GM23338 (cell line): ENCODE measurements at places on chromosomes 7 and 10.
A peak's percentile ranks its signal among the peaks of the same experiment; 100 is the strongest.

DNA sequence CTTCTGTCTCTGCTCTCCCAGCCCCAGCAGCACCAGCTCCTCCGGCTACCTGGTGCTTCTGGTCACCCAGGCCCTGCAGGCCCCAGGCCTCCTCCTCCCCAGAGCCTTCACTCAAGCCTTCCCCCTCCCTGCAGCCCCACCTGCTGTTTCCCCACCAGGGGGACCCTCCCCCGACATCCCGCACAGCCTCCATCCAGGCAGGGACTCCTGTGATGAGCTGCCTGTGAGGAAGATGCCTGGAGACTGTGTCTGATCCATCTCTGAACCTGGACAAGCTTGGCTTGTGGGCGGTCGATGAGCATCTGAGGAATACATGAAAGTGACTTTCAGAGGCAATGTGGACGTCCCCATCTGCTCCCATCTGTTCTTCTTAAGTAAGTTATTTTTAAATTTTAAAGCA, 45.0 kb downstream of the RAMP3 start:
- DNase-seq, result no peak

GRCh38 chr10:71302874-71303568, 16.0 kb upstream of the SLC29A3 start:
- DNase-seq, result peak; percentile 83

GRCh38 chr10:15088428-15089261, at the start of gene ACBD7:
TSS of gene ACBD7 (minus strand) at chr10:15088776. CDS start at chr10:15088728, 48 bp downstream.
- peak; percentile 94 for DNase-seq

DNA sequence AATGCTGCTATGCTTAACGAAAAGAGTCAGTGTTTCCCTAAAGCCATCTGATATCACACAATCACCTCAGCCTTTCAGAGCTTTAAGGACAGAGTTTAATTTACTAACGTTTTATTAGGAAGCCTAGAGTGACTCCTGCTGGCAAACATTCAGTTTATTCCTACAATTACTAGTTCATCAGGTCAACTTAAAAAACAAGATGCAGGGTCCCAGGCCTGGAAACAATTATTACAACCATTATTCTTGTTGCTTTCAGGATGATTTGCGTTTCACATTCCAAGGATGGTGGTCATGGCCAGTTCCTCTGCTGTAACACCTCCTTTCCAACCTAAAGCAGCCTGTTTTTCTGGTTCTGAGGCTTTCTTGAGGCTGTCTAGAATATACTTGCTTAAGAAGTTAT, 1.5 kb upstream of the FAM53B start:
- peak; percentile 70 for DNase-seq

DNA sequence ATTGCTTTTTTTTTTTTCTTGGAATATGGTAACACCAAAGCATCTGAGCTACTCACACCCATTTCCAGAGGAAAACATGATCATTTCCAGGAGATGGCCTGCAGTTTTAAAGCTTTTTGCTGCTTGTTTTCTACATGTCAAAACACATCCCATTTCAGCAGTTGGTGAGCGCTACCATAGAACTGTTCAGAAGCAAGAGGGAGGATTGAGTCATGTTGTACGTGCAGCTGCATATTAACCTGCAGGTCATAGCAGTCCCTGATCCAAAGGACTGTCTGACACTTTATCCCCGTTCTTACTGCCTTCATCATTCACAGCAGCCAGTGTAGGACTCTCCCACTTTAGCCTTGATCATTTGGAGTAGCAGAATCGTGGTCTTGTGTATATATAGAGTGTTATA, 124.6 kb downstream of the AUTS2 start:
- DNase-seq, result no peak

GRCh38 chr10:21494191-21495001, 31.1 kb downstream of the SKIDA1 start:
- peak; percentile 64 for DNase-seq

GRCh38 chr7:29953726-29954347, 35.8 kb downstream of the SCRN1 start:
- peak; percentile 28 for DNase-seq

GRCh38 chr7:126803060-126803665, 449.6 kb downstream of the GRM8 start:
- DNase-seq, result peak; percentile 92

- no peak for DNase-seq
Observed at GRCh38 chr10:3820255-3820654, 35.2 kb upstream of the KLF6 start.

DNA sequence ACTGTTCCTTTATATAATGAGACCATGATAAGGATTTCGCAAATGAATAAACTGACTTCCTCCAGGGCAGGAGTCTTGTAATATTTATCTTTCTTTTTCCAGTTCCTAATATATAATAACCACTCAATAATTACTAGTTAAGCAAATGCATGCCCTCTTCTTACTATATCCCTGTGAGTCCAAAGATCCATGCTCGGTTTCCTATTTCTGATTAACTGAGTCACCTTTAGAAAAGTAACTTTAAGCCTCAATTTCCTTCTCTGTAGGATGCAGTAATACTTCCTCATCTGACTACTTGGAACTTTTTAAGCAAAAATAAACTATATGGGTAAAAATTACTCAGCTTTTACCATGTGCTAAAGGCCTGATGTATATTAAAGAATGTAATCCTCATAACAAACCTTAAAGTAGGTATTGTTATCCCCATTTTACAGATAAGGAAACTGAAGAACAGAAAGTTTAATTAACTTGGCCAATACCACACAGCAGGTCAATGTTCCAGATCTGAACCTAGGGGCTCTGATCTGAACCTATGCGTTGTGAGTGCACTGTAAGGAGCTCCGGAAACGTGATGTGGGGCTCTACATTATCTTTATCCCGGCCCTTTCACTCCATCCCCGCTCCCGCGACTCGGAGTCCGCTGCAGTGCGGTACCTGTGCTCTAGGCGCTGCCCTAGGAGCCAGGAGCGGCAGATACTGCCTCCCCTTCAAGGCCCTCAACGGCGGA, 458 bp downstream of the COX15 start:
- no peak for DNase-seq

- DNase-seq, result no peak
Observed at GRCh38 chr7:133735222-133735621, 391.9 kb upstream of the LRGUK start.

DNA sequence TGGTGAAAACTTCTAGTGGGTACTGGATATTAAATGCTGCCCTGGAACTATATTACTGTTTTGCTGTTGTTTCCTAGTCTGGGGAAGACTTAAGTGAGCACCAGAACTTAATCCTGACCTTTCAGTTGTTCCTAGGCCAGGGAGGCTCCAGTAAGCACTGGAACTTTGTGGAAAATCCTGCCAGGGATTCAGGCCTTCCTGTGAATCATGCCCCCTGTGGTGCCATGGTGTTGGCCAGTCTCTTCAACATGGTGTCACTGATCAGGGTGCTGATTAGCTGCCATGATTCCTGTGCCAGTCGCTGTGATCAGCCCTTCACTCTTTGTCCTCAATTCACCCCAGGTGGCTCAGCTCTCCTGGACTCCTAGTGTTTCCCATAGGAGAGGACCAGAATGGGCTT, 8.5 kb upstream of the AOAH start:
- DNase-seq, result no peak

- DNase-seq, result no peak
Observed at GRCh38 chr7:149564340-149565095, 66.9 kb upstream of the ZNF746 start.
